ENCODE measurements at places on chromosomes 5 and 9.
A peak's percentile ranks its signal among the peaks of the same experiment; 100 is the strongest.

DNA sequence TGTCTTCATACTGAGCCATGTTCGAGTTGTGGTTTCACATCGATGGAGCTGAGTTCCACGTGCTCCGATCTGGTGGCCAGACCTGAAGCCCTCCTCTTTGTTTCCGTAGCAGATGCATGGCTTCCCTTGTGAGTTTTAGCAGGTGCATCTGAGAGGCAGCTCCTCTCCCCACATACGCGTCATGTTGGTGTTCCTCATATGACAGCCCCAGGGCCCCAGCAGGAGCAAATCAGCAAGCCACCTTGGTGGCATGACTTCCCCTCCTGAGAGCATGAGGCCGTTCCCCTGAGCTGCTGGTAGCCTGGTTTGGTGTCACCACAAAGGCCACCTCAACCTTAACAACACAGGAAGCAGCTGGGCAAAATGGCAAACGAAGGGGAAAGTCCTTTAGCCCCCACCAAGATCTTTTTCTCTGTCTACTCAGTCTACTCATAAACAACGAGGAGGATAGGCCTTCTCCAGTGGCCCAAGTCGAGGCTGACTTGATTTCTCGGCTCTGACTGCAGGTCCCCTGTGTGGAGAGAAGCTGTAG is 5.9 kb downstream of the CYFIP2 start:
- no peak for DNase-seq

DNA sequence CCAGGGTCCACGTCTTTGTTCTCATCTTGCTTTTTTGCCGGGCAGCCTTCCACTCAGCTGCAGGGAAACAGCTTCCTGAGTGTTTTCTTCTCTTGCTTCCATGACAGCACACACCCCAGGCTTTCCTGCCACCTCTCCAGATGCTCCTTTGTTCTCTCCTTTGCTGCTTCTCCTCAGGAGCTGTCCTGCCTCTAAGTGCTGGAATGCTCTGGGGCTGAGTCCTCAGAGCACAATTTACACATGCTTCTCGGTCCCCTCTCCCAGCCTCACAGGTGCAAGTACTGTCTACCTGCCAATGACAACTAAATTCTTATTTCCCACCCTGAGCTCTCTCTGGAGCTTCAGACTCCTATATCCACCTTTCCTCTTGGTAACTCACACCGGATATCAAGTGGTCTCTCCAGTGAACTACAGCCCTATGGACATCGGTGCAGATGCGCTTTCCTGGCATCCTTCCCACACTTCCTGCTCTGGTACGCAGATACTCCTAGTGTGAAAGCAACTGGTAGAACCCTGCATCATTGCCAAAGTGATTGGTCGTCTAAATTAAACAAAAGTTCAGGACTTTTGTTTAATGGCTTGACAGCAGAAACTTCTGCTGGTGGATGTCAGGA is 13.4 kb upstream of the ACSL6 start:
- no peak for DNase-seq

DNA sequence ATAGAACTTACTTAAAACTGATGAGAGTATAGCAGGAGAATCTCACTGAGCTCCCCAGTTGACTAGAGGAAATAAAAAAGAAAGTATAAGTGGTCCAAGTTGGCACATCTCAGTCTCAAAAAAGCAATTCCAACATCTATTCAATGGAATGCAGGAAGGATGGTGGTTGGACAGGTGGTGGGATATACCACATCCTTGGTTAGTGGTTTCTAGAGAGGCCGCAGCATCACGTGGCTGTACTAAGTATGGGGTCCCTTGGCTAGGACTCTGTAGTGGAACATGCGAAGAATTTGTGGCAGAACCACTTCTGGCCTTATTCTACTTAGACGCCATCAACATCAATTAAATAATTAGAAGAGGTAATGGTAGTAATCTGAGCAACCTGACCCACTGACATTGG is 232.4 kb downstream of the SAXO1 start:
- DNase-seq = no peak

GRCh38 chr5:140169410-140169809 is 5.6 kb upstream of the CYSTM1 start:
- DNase-seq = no peak

- DNase-seq = no peak
These were observed 189.0 kb downstream of the PALM2AKAP2 start for GRCh38 chr9:109969011-109969410.

- no peak for DNase-seq
These were observed 10.4 kb downstream of the DAB2 start for GRCh38 chr5:39414426-39414825.

DNA sequence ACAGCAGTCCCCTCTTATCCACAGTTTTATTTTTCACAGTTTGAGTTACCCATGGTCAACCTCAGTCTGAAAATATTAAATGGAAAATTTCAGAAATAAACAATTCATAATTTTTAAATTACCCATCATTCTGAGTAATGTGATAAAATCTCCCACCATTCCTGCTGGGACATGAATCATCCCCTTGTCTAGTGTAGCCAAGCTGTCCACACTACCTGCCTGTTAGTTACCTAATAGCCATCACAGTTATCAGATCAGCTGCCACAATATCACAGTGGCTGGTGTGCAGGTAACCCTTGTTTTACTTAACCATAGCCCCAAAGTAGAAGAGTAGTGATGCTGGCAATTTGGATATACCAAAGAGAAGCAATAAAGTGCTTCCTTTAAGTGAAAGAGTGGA is 10.7 kb downstream of the PLGRKT start:
- no peak for DNase-seq

- DNase-seq = peak; percentile 11
These were observed 2.0 kb downstream of the CDC14B start for GRCh38 chr9:96617439-96618185.

Measured in left kidney (tissue), 8 donors.